ENCODE measurements at places on chromosomes 6 and 20. TPM values are rescaled to one million over a fixed set of nuclear protein-coding genes. Genes with fewer than 3 reads are reported as not detected.

DNA sequence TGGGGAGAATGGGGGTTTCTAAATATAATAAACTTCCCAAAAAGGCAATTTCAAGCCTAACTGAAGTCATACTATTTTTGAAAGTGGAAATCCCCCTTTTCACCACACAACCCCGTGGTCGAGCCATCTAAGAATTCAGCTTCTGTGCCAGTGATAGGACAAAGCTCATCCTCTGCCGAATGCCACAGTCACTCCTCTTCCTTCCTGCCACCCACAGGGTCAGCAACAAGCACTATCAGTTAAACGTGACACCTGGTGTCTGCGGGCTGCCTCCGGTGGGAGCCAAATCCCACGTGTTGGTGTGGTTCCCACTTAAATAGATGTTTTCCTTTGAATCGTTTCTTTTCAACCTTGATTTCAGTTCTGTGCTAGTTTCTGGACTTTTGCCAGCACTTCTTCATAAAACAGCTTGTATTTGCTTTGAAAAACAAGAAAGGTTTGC lies 60.7 kb downstream of the TNFAIP3 start:
- DNase-seq = peak; percentile 87
- peaks cover 1% of the 10 kb centered on the region for H3K27me3 ChIP-seq
- H3K4me1 ChIP-seq = peaks cover 52% of the 10 kb centered on the region
- H3K36me3 ChIP-seq = no peaks in the 10 kb centered on the region

DNA sequence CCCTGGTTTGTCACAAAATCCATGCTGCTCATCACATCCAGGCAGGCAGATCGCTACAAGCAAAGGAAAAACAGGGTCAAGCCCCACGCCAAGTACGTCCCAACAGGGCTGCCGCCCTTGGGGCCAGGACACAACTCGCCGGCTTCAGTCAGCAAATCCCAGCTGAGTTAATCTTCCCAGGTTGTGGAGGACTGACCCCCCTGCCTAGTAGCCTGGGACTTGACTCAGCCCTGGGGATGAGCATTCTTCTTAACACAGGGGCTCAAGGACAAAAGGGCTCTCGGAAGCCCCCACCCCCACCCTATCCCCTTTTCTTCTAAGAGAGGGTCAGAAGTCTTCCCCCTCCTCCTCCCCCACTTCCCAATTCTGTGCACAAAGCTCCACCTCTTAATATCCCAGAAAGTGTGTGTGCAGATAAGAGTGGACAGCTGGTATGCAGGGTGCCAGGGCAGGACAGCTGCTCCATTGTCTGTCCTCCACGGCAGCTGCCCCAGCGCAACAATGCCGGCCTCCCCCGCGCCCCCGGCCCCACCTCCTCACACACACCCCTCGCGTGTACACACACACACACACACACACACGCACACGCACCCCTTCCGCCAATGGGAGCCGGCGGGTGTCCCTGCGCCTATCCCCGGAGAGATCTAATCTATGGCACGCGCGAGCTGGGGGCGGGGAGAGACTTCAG lies 4.5 kb downstream of the DLL1 start:
- DNase-seq = no peak

- no peak for DNase-seq
- H3K36me3 ChIP-seq = no peaks in the 10 kb centered on the region
- no peak overlapping the region for H3K27ac ChIP-seq
- no peak overlapping the region for H3K4me3 ChIP-seq
- H3K27me3 ChIP-seq = no peaks in the 10 kb centered on the region
These were observed 163.4 kb downstream of the HS3ST5 start for GRCh38 chr6:114179411-114179810.

DNA sequence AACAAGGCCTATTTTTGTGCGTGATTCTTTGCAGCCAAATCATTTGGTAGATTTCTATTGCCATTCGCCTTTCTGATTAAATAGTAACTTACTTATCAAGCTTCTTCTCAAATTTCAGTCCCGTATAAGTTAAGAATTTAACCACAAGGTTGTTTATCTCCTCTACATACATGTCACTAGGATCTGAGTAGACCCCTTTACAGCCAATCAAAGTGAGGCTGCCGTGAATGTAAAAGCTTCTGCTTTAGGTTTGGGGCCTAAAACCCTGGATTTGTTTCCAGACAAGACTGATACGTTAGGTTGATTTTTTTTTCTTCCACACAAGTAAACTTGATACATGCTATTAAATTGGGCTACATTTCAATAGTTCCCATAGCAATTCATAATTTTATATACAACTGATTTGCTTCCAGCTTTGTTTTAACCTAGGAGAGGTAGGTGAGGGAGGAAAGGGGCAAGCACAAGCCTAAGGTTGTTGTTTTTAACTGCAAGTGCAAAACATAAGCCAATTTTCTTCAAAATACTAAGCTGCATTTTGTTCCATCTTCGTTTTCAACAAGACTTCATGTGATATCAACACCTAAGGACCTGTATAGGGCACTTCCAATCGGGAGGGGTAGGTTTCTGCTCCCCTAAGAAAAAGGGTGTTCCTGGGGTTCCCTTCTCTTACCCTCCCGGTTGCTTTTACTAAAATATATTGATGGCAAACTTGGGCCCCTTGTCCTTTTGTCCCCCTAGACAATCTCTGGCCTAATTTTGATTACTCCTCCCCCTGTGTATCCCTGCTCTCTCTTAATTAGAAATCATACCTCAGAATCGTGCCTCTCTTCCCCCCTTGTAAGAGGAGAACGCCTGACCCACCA lies 1.7 kb downstream of the RANBP9 start:
- H3K4me3 ChIP-seq = peak overlapping the region; percentile 99
- H3K27me3 ChIP-seq = no peaks in the 10 kb centered on the region
- DNase-seq = peak; percentile 30
- peak overlapping the region; percentile 93 for H3K27ac ChIP-seq

DNA sequence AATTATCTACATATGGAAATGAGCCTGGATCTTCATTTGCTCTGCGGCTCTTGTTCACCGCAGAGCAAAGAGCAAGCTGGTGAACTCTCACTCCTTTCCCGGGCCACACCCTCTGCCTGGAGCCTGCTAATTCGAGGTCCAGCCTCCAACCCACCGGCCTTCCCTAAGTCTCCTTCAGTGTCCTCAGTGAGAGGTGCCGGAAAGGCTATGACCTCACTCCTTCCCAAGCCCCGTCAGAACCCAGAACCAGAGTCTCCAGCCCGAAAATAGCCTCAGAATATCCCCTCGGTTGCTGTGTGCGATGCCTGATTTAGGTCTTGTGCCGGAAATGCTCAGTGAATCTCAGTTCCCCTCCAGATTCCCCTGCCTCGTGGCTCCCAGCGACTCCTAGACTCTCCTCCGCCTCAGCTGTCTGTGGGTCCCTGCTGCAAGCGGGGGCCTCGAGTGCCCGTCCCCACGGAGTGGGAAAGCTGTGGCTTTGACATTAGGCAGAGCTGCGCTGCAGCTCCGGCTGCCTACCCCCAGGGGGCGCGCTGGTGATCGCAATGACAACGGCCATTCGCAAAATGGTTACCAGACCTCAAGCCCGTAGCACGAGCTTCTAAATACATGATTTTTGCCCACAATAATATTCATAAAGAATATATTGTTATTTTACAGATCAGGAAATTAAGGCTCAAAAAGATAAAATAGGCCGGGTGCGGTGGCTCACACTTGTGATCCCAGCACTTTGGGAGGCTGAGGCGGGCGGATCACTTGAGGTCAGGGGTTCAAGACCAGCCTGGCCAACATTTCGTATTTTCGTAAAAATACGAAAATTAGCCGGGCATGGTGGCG lies 4.1 kb upstream of the BNIP5 start:
- peak overlapping the region; percentile 31 for H3K4me3 ChIP-seq
- H3K36me3 ChIP-seq = no peaks in the 10 kb centered on the region
- peak; percentile 70 for DNase-seq
- H3K4me1 ChIP-seq = peaks cover 13% of the 10 kb centered on the region
- H3K27me3 ChIP-seq = peaks cover 18% of the 10 kb centered on the region

- no peaks in the 10 kb centered on the region for H3K4me1 ChIP-seq
- no peaks in the 10 kb centered on the region for H3K27me3 ChIP-seq
- H3K36me3 ChIP-seq = no peaks in the 10 kb centered on the region
- no peak for DNase-seq
These were observed 75.7 kb upstream of the JARID2 start for GRCh38 chr6:15170126-15170525.

DNA sequence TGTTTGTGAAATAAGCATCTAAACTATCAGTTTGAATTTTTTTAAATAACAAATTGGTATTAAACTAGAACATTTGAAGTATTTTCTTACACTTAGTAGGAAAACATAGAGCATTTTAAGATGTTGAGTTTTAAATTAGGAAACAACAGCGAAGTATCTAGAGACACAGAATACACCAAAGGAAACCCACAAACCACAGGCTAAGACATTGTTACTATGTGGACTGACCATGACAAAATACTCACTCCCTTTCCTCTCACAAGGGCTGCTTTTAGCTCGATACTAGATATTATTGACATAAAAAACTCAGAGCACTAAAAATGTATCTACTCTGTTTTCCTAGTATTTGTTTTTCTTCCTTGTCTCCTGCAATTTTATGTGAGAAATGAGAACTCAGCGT lies 266.0 kb upstream of the CITED2 start:
- H3K36me3 ChIP-seq = no peaks in the 10 kb centered on the region
- no peak for DNase-seq
- peaks cover 42% of the 10 kb centered on the region for H3K27me3 ChIP-seq
- H3K4me1 ChIP-seq = peaks cover 6% of the 10 kb centered on the region
- no peak overlapping the region for H3K4me3 ChIP-seq

DNA sequence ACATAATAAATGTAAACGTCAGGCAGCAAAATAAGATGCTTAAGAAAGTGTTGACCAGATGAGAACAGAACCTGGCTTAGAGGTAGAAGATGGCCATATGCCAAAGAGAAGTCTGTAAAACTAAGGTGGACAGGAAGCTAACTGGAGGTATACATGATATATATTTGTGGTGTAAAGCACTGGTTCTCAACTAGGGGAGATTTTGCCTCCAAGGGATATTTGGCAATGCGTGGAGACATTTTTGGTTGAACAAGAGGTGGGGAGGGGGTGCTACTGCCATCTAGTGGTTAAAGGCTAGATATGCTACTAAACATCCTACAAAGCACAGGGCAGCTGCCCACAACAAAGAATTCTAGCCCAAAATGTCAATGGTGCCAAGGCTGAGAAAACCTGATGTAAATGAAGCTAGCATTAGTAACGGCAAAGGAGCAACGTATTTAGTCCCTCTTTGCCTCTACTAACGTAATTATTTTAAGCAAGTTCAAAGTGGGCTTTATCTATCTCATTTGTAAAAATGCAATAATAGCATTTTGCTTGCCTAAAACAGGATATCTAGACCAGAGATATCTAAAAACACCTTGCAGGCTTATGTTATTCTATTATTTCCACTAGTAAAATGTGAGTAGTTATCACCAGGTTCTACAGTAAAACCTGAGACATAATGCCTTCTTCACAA lies 182.6 kb downstream of the RNGTT start:
- DNase-seq = peak; percentile 59
- no peaks in the 10 kb centered on the region for H3K27me3 ChIP-seq
- H3K4me1 ChIP-seq = peaks cover 4% of the 10 kb centered on the region
- no peak overlapping the region for H3K27ac ChIP-seq
- H3K4me3 ChIP-seq = no peak overlapping the region
- H3K36me3 ChIP-seq = peaks cover 26% of the 10 kb centered on the region

- peaks cover 14% of the 10 kb centered on the region for H3K27me3 ChIP-seq
These were observed 13.8 kb upstream of the POPDC3 start for GRCh38 chr6:105193647-105194046.

The BPIFB2 gene
- total RNA-seq = not detected

The FOXC1 gene
- not detected for total RNA-seq

The POPDC3 gene
- total RNA-seq = not detected

The LINC00237 gene
- total RNA-seq = not detected

The TTK gene
- 1.2 TPM for total RNA-seq

The SLC35F1 gene
- total RNA-seq = not detected

The OR2H2 gene
- not detected for total RNA-seq

Data from naive thymus-derived CD8-positive, alpha-beta T cell (primary cell).